Prostate gland (tissue), 2 donors: ENCODE measurements at places on chromosomes 16 and 17. TPM values are rescaled to one million over a fixed set of nuclear protein-coding genes. Genes with fewer than 3 reads are reported as not detected.

GRCh38 chr17:17960500-17961030 lies 11.6 kb downstream of the TOM1L2 start:
- no peak for DNase-seq

DNA sequence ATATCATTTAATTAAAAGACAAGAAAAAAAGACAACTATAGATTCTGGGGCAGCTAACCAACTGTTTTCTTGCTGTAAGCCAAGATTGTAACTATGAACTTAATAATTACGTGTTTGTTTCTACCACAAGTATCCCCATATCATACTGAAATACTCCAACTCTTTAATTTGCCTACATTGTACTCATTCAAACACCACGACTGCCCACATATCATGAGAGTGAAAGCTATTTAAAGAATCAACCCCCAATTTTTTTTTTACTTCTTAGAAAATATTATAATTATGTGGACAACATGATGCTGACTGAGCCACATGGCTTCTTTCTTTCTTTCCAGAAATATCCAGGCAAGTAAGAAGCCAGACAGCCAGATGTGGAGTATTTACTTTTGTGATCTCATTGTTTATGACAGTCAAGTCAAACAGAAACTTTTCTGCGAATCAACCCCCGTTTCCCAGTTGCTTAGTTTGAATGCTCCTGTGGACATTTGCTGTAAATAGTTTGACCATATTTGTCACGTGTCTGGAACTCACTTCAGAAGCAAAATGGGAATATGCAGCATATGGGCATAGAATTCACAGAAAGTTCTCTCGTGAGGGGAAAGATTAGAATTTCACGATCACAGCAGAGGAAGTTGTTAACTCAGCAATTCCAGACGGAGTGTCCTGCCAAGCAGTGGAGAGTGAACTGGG lies 126.8 kb upstream of the PSMD7 start:
- no peak for DNase-seq

GRCh38 chr17:75638893-75639292 lies 5.7 kb downstream of the SMIM5 start:
- DNase-seq, result no peak

RAB37 gene
- 1.6 TPM for total RNA-seq

GALR2 gene
- total RNA-seq, result 0.80 TPM
